ENCODE measurements at places on chromosomes 6 and 20. TPM values are rescaled to one million over a fixed set of nuclear protein-coding genes. Genes with fewer than 3 reads are reported as not detected.

MUC22 gene
- 0.01 TPM for total RNA-seq

KIF6 gene
- total RNA-seq = 0.24 TPM

PACRG gene
- not detected for total RNA-seq

SYS1 gene
- total RNA-seq = 35.6 TPM

Data from A549 treated with DMSO at 1 μM for 4 hours (cell line).